ENCODE measurements at places on chromosomes 2 and 18. TPM values are rescaled to one million over a fixed set of nuclear protein-coding genes. Genes with fewer than 3 reads are reported as not detected.

STARD6 gene
- polyA plus RNA-seq = not detected

- DNase-seq = no peak
Measured at GRCh38 chr18:63318889-63319382, 633 bp downstream of the BCL2 start.

CRYBA2 gene
- polyA plus RNA-seq = not detected

PTPRN gene
- polyA plus RNA-seq = 0.12 TPM

- no peak for DNase-seq
Measured at GRCh38 chr2:193810533-193810932, 1615.8 kb upstream of the TMEFF2 start.

- DNase-seq = no peak
Measured at GRCh38 chr2:205524656-205525055, 157.6 kb upstream of the NRP2 start.

- no peak for DNase-seq
Measured at GRCh38 chr2:159903443-159904126, 105.6 kb upstream of the CD302 start.

AKAIN1 gene
- not detected for polyA plus RNA-seq

DNA sequence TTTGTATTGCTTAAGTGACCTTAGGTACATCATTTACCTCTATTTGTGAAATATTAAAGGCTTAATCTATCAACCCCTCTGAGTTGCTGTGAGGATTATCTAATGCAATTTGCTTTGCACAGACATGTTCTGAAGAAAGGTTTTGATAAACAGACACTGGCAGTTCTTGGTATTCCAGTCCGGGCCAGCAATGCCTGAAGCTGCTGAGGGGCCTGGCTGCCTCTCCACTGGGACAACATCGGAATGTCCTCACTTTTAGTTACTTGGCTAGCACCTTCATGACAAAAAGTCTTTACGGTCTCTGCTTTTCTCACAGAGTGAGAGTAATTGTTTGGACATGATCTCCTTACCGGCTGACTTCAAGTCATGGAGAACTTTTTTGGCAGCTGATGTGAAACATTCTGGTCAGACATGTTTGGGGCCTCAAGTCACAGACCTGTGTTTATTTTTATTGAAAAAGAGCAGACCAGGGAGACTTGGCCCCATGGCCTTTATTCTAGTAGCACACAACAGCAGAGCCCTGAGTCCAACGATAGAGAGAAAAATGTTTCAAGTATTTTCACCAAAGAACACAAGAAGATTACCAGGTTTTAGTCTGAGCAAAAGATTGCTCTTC, 1112.3 kb upstream of the FANCL start:
- no peak for DNase-seq
